ENCODE measurements at places on chromosomes 4 and X.

- DNase-seq: no peak
These were observed 821.7 kb upstream of the FTHL17 start for GRCh38 chrX:31893525-31893924.

- no peak for DNase-seq
These were observed 12.4 kb upstream of the ARHGAP36 start for GRCh38 chrX:131045726-131046125.

DNA sequence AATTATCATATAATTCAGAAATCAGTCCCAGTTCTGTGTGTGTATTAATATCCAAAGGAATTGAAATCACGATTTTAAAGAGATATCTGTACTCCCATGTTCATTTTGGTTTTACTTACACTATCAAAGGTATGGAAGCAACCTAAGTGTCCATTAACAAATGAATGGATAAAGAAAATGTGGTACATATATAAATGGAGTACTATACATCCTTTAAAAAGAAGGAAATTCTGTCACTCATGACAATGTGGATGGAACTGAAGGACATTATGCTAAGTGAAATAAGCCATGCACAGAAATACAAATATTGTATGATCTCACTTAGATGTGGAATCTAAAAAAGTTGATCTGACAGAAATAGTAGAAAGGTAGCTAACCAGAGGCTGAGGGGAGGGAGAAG is 63.8 kb downstream of the CD99L2 start:
- no peak for DNase-seq

DNA sequence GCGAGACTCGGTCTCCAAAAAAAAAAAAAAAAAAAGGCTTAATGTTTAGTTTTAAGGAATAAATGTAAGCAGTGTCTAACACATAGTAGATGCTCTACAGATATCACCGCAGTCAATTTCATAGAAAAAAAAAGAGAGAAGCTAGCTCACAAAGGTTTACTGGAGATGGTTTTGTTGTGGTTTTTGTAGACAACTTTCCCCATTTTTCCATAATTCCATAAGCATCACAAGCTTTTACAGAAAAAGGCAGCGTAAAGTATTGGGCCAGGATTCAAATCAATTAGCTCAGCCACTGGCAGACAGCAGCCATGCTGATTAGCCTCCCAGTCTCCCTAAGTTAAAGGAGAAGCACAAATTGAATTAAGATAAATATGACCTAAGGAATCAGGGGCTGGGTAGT is 1.5 kb downstream of the GRSF1 start:
- peak; percentile 19 for DNase-seq

GRCh38 chr4:61201561-61201960 is 1.4 kb downstream of the ADGRL3 start:
- no peak for DNase-seq

GRCh38 chr4:16029262-16029661 is 54.6 kb downstream of the PROM1 start:
- DNase-seq: peak; percentile 78

- DNase-seq: no peak
These were observed 64.4 kb downstream of the DLG3 start for GRCh38 chrX:70509078-70509477.

GRCh38 chr4:5783486-5783885 is 72.5 kb downstream of the EVC start:
- DNase-seq: no peak

DNA sequence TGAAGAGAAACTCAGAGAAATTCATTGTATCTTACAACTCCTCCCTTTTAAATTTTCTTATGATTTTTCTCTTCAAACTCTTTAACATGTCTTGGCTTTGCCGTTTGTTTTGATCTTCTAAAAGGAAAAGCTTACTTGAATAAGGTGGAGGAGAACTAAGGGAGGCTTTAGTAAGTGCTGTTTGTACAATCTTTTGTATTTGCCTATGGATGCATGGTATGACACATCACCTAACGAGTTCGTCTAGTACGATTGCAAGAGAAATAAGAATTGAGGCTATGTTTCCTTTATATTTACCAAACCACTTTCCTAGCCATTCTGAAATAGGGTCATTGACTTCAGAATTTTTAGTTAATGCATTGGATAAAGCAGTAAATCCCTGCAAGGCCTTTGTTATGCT is 8.4 kb upstream of the BST1 start:
- DNase-seq: no peak

DNA sequence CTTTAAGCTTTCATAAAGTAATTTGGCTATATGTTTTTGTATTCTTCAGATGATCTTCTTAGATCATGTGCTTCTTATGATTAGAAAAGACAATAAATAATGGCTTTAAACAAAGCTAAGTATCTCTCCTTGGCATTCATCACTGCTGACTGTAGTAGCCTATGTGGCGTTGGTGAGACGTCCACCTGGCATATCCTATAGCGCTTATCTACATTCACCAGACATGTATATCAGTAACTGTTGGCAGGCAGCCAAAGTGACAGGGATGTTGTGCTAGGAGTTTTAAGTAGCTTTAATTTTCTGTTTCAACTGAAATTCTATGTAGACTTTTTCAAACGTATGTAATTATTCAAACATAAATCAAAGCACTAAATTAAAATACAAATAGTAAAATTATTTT is 276.4 kb downstream of the IL15 start:
- no peak for DNase-seq

GRCh38 chr4:60506061-60506460 is 694.1 kb upstream of the ADGRL3 start:
- no peak for DNase-seq

DNA sequence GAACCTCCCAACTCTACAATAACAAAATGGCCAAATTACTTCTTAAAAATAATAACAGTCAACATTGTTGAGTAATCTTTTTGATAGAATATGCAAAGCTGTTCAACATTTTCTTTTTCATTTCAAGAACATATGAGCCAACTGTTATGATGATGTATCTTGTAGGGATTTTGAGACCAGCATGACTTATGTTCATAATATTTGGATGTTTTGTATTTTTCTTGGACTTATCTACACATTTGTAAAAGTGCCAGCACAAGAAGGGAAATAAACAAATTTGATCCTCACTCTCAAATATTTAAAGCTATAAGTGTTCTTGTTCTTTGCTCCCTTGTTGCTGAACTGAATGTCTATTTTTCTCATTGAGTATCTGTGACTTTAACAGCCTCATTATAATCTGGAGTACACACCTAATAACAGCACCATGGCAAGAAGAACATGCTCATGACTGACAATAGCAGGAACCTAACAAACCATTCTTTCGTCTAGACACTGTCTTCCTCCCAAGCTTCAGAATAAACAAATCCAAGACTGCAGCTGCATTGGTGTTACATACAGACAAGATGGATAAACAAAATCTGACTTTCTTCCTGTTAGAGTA is 1049.7 kb downstream of the FAT4 start:
- DNase-seq: peak; percentile 64

GRCh38 chr4:183960046-183960420 is 54.9 kb downstream of the STOX2 start:
- DNase-seq: no peak

GRCh38 chr4:48778431-48779094 is 1.5 kb downstream of the FRYL start:
- peak; percentile 81 for DNase-seq

GRCh38 chrX:18981124-18981807 is 2.6 kb downstream of the PHKA2 start:
- DNase-seq: no peak

GRCh38 chrX:65994519-65995506 is 45.1 kb downstream of the VSIG4 start:
- no peak for DNase-seq

DNA sequence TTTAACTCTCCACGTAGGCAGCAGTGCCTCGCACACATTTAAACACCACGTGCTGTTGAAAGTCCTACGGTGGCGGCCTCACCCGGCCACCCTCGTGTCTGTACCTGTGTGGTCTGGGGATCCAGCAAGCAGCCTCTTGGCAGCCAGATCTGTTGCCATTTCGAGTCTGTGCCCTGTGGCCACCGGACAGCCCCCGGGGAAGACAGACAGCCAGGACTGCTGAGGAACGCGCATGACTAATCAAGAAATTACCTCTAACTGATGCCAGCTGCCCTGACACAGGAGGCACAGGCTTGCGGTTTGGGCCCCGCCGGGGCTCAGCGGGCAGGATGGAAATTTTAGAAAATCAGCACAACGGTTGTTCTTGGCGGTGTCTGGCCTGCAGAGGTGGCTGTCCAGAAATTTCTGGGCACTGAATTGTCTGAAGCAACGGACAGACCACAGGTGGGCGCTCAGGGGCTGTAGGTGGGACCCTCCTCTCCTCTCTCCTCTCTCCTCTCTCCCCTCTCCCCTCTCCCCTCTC is 15.6 kb upstream of the ASMTL start:
- DNase-seq: no peak

DNA sequence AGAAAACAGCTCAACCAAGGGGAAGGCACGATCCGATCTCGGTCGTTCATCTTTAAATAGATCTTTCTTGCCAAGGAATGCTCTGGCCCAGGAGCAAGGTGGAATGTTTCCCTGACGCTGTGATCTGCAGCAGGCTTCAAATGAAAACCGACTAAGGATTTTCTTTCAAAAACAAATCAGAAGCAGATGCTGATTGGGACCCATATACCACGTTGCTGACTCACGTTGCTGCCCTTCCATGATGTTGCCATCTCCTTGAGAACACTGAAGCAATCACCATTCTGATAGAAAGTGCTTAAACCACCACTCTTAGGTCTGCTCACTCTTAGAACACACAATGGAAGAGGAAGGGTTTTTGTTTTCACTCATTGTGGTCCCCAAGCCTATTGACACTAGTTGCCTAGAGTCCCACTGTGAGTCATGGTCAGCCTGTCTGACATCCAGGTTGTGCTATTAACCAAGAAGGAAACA is 26.1 kb downstream of the LAMTOR3 start:
- DNase-seq: peak; percentile 70

DNA sequence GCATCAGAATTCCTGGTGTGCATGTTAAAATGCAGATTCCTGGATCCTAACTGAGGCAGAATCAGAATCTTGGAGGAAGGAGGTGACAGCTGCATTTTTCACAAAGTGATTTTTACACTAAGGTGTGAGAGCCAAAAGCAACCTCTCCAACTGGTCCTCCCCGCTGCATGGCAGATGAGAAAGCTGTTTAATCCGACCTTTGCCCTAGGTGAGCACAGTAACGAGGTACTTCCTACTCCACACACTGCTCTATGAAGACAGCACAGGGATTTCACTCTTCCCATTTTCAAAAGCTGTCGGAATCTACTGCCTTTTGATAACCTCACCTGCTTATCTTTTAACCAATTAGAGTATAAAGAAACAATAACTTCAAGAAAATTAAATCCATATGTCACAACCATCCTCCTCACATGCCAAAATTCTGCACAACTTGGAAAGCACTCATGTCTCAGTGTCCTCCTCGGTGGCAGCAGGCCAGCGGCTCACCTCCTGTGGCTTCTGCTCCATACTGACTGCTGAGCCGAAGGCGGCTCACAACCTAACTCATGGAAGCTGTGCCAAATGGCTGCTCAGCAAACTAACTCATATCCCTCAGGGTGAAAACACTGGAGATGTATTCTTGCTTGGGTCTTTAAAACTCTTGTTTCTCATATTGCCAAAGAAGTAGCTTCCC is 3.6 kb downstream of the CASP6 start:
- DNase-seq: no peak

- DNase-seq: peak; percentile 18
These were observed 127.4 kb upstream of the RPL34 start for GRCh38 chr4:108492816-108493595.

- DNase-seq: no peak
These were observed 79.1 kb upstream of the RAPGEF2 start for GRCh38 chr4:159023741-159024140.

DNA sequence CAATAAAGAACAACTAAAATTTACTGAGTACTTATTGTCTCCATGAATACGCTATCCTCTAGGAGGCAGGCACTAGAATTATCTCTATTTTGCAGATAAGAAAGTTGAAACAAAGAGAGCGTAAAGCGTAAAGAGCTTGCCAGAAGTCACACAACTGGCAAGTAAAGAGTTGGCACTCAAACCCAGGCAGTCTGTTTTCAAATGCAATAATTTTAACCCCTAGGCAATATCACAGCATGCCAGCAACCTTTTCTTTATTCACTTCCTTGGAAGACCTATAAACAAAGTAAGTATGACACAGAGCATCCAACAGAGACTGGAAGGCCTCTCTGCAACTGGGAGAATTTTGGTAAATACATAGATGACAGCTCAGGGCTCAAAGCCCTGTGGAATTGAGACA is 23.2 kb upstream of the AMELX start:
- DNase-seq: peak; percentile 12

GRCh38 chr4:152666946-152667345 is 12.9 kb downstream of the TMEM154 start:
- no peak for DNase-seq

DNA sequence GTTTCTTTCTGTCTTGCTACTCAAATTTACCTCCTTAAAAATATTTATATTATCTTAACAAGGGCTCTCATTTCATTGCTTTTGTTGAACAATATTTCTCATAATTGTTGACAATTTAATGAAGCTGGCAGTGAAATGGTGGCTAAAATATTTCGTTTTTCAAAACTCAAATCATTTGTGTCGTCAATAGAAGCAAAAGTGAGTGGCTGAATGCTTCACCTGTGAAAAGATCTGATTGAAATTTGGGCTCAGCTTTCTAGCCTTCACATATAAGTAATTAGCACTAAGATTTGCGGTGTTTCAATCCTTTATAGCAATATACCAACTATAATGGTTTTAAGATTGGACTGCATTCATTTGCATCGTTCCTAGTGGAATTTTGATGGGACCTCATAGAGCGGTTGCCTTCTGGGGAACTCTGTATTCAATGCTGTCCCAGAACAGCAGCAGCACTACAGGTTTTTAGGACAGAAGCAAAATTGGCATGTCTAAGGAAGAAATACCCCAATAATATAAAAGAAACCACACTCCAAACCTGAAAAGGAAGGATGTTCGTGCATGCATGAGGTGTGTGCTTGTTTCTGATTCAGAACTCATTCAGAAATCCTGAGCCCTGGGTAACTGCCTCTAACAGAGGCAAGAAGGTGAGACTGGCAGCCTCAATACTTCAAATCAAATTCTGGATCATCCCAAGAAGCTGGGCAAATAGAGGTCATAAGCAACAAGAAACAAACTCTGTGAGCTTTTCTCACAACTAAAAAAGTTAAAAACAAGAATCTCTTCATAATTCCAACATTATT is 2.5 kb downstream of the CXCL1 start:
- DNase-seq: peak; percentile 61

- DNase-seq: peak; percentile 80
These were observed 23.7 kb downstream of the MAOA start for GRCh38 chrX:43679778-43680177.

Data from amniotic epithelial cell (primary cell).